ENCODE measurements at places on chromosomes 11 and 22. TPM values are rescaled to one million over a fixed set of nuclear protein-coding genes. Genes with fewer than 3 reads are reported as not detected.

Gene DRICH1
- not detected for total RNA-seq

DNA sequence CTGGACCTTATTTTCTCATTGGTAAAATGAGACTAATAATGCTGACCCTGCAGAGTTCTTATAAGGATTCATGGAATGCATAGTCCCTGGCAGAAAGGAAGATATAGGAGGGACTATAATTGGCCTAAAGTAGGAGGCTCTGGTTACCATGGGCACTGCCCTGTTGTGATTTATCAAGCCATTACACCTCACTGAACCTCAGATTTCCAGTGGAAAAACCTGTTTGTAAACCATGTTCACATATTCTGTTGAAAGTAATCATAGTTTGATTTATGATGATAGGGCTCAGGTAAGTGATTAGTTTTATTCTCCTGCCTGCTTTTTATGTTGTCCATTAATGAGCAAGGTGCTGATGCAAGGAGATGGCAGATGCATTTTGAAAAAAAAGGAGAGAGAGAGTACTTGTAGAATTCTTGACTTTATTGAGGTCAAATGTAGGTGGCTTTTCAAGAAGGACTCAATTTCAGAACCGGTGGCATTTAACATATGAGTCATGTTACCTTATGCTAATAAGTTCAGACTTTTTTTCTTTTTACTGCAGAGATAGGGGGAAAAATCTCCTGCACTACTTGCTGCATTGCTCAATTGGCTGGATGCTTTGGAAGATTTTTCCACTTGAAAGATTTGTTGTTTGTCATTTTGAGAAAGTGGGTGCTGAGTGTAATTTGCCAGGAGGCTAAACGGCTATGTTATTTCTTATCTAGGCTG, 14.6 kb downstream of the NF2 start:
- H3K4me1 ChIP-seq = peaks cover 4% of the 10 kb centered on the region
- H3K27ac ChIP-seq = no peak overlapping the region
- no peak for DNase-seq
- H3K36me3 ChIP-seq = no peaks in the 10 kb centered on the region

GRCh38 chr11:20373147-20373546, 9.6 kb downstream of the HTATIP2 start:
- H3K4me1 ChIP-seq = peaks cover 10% of the 10 kb centered on the region
- H3K27ac ChIP-seq = no peak overlapping the region
- no peak overlapping the region for H3K4me3 ChIP-seq

- no peaks in the 10 kb centered on the region for H3K4me1 ChIP-seq
- H3K27ac ChIP-seq = no peak overlapping the region
- H3K4me3 ChIP-seq = no peak overlapping the region
- H3K36me3 ChIP-seq = no peaks in the 10 kb centered on the region
- no peak for DNase-seq
- no peaks in the 10 kb centered on the region for H3K27me3 ChIP-seq
Observed at GRCh38 chr11:85359859-85360258, 267.3 kb downstream of the DLG2 start.

GRCh38 chr11:65435411-65435931, 12.9 kb downstream of the NEAT1 start:
- H3K4me1 ChIP-seq = peaks cover 55% of the 10 kb centered on the region
- H3K27ac ChIP-seq = no peak overlapping the region
- H3K27me3 ChIP-seq = no peaks in the 10 kb centered on the region
- H3K36me3 ChIP-seq = peaks cover 39% of the 10 kb centered on the region
- no peak for DNase-seq

GRCh38 chr11:20112291-20113148, 47.8 kb downstream of the DBX1 start:
- H3K27me3 ChIP-seq = no peaks in the 10 kb centered on the region
- peak overlapping the region; percentile 42 for H3K4me3 ChIP-seq
- peaks cover 45% of the 10 kb centered on the region for H3K36me3 ChIP-seq
- H3K4me1 ChIP-seq = peaks cover 98% of the 10 kb centered on the region
- peak; percentile 85 for DNase-seq

GRCh38 chr11:2768471-2769408, 68.9 kb upstream of the KCNQ1OT1 start:
- no peaks in the 10 kb centered on the region for H3K36me3 ChIP-seq
- H3K27me3 ChIP-seq = no peaks in the 10 kb centered on the region
- H3K27ac ChIP-seq = no peak overlapping the region
- H3K4me3 ChIP-seq = no peak overlapping the region
- no peaks in the 10 kb centered on the region for H3K4me1 ChIP-seq
- DNase-seq = no peak

GRCh38 chr22:37739611-37740049, 42.8 kb downstream of the TRIOBP start:
- H3K4me1 ChIP-seq = peaks cover 10% of the 10 kb centered on the region
- H3K27me3 ChIP-seq = no peaks in the 10 kb centered on the region
- no peaks in the 10 kb centered on the region for H3K36me3 ChIP-seq
- H3K27ac ChIP-seq = no peak overlapping the region
- DNase-seq = no peak

GRCh38 chr11:109838026-109838425, 255.2 kb upstream of the ZC3H12C start:
- no peaks in the 10 kb centered on the region for H3K36me3 ChIP-seq
- H3K27ac ChIP-seq = no peak overlapping the region
- H3K27me3 ChIP-seq = no peaks in the 10 kb centered on the region
- no peak overlapping the region for H3K4me3 ChIP-seq
- no peaks in the 10 kb centered on the region for H3K4me1 ChIP-seq

- H3K4me3 ChIP-seq = no peak overlapping the region
- no peaks in the 10 kb centered on the region for H3K4me1 ChIP-seq
- no peak overlapping the region for H3K27ac ChIP-seq
- no peak for DNase-seq
Observed at GRCh38 chr22:29172216-29172615, 33.5 kb upstream of the EMID1 start.

DNA sequence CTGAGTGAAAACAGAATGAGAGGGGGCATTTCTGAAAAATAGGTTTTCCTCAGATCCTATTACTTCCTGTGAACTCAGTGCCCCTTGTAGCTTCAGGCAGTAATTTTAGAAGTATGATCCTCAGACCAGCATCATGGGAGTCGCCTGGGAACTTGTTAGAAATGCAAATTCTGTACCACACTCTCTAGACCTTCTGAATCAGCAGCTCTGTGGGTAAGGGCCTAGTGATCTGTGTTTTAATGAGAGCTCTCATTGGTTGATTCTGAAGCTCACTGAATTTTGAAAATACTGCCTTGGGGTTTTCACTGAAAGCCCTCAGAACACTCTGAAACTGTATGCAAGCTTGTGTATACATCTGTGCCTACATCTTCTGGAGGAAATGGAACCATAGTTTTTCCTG, 647.2 kb upstream of the ANO5 start:
- H3K36me3 ChIP-seq = no peaks in the 10 kb centered on the region
- no peaks in the 10 kb centered on the region for H3K27me3 ChIP-seq
- H3K4me3 ChIP-seq = no peak overlapping the region
- no peaks in the 10 kb centered on the region for H3K4me1 ChIP-seq

DNA sequence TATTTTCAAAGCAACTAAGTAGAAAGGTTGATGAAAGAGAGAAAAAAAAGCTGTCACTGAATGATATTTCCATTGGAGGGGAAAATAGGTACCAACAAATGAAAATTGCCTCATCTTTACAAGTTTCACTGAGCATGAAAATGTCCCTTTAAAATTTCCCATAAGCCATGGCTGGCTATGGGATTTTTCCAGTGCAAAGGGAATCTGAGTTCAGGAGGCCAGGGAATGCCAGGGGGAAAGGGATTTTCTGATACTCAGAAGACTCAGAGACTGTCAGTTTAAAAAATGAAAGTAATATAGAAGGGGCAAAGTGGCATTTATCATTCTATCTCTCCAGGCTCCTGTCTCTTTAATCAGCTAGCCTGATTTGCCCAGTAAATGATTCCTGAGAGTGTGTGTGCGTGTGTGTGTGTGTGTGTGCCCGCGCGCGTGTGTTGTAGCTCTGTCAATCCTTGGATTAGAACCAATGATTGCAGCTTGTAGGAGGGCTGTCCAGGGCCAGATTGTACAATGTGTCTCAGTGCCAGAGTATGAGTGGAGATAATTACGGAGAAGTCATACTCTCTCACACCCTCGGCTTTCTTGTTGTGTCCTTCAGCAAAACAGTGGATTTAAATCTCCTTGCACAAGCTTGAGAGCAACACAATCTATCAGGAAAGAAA, at the start of gene NTM:
TSS of gene NTM (plus strand) at position 526 of the 662 bp plus-strand sequence.
- no peak for DNase-seq
- H3K4me1 ChIP-seq = no peaks in the 10 kb centered on the region
- H3K27me3 ChIP-seq = no peaks in the 10 kb centered on the region
- no peaks in the 10 kb centered on the region for H3K36me3 ChIP-seq

Gene CNTN5
- 0.85 TPM for total RNA-seq

Gene KCTD21
- 9.1 TPM for total RNA-seq

GRCh38 chr11:31803813-31804311, 7.3 kb downstream of the PAX6 start:
- peaks cover 84% of the 10 kb centered on the region for H3K27me3 ChIP-seq
- no peaks in the 10 kb centered on the region for H3K36me3 ChIP-seq
- no peak for DNase-seq
- peak overlapping the region; percentile 38 for H3K4me3 ChIP-seq
- H3K27ac ChIP-seq = no peak overlapping the region
- H3K4me1 ChIP-seq = peaks cover 12% of the 10 kb centered on the region

Gene TIMM10
- 19.5 TPM for total RNA-seq

Gene OR51F1
- not detected for total RNA-seq

DNA sequence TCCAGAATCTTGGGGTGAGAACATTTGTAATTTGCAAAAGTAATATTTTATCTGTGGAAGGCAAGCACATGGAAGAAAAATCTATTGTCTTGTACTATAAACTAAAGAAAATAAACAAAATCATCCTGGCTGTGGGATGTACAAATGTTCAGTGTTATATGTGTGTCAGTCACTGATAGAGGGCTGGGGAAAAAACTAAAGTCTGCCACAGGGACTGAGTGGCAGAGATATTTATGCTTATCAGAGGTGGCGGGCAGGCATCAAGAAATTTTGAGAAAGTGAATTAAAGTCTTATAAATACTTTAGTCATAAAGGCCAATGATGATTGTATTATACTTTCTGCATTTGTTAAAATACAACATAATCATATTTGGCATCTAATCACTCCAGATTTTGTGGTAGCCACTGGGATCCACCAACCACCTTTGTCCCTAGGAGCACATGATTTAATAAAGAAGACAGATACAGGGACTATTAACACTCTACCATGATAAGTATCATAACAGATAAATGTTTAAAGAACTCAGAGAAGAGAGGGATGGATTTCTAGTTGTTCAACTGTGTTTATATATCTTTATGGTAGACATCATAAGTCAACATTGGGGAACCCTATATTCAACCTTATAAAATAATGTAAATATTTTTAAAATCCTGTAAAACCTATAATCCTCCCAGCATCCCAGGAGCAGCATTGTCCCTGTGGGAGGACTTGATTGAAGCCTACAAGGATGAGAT, 2.6 kb upstream of the ENDOD1 start:
- H3K27ac ChIP-seq = no peak overlapping the region
- DNase-seq = no peak
- no peak overlapping the region for H3K4me3 ChIP-seq

- H3K36me3 ChIP-seq = no peaks in the 10 kb centered on the region
- no peaks in the 10 kb centered on the region for H3K27me3 ChIP-seq
Observed at GRCh38 chr11:129620237-129621104, 195.2 kb upstream of the TMEM45B start.

DNA sequence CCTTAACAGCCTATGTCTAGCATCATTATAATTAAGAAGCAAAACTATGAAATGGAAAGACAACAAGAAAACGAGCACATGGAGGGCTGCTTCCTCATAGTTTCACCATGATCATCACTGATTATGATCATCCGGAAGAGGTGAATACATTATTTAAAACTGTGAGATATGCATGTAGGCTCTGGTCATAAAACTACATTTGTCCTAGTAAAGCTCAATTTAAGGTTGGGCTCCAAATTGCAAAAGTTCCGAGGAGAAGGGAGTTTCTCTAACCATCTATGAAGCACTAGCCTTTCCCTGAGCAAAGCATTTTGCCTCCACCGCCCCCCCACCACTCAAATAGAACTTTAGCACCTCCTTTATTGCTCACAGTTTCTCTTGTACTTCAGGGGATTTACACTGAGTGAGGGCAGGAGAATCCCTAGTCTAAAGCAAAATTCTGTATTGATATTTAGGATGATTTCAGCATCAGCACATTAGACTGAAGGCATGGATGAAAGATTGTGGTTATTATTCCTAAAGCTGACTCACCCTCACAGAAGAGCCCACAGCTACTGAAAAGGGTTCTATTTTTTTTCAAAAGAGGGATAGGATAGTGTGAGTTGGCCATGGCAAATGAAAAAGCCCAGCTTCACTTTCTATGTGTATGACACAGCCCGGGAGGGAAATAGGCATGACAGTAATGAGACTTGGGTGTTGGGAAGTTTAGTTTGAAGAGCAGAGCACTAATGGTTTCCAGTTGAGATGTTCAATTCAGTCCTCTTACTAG, 203.4 kb downstream of the CADM1 start:
- H3K4me3 ChIP-seq = no peak overlapping the region
- no peaks in the 10 kb centered on the region for H3K27me3 ChIP-seq
- no peaks in the 10 kb centered on the region for H3K4me1 ChIP-seq

Gene KCNJ1
- 1.1 TPM for total RNA-seq

DNA sequence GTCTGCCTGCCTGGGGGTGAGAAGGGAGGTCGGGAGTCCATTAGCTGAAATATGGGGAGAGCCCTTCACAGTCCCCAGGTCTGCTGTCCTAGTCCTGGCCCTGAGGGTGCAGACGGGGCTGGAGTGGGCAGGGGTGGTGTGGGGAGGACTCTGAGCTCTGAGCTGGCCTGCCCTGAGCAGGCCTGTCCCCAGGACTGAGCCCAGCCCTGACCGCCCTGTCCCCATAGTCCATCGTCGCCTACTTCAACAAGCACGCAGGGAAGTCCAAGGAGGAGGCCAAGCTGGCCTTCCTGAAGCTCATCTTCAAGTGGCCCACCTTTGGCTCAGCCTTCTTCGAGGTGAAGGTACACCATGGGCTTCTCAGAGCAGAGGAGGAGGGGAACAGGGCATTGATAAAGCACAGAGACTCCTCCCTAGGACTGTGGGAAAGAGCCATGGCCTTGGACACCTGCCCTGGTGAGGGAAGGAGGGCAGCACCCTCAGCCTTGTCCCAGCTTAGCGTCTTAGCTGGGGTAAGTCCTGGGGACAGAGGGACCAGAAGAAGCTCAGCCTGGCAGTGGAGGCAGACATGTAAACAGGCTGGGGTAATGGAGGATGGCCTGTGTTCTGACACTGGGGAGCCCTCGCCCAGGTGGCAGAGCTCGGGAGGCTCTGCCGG, 83.7 kb downstream of the MYO7A start:
- no peaks in the 10 kb centered on the region for H3K4me1 ChIP-seq
- no peaks in the 10 kb centered on the region for H3K27me3 ChIP-seq
- no peak for DNase-seq
- no peaks in the 10 kb centered on the region for H3K36me3 ChIP-seq

- peaks cover 13% of the 10 kb centered on the region for H3K4me1 ChIP-seq
- no peaks in the 10 kb centered on the region for H3K27me3 ChIP-seq
- peaks cover 26% of the 10 kb centered on the region for H3K36me3 ChIP-seq
- DNase-seq = no peak
- H3K27ac ChIP-seq = no peak overlapping the region
Observed at GRCh38 chr11:69666752-69667536, 8.2 kb downstream of the LTO1 start.

GRCh38 chr11:76806608-76807205, 23.6 kb downstream of the TSKU start:
- H3K27me3 ChIP-seq = no peaks in the 10 kb centered on the region
- H3K4me1 ChIP-seq = peaks cover 23% of the 10 kb centered on the region
- no peaks in the 10 kb centered on the region for H3K36me3 ChIP-seq
- H3K4me3 ChIP-seq = no peak overlapping the region
- no peak for DNase-seq

Gene GALNT18
- 57.8 TPM for total RNA-seq

Gene CRYAB
- 387 TPM for total RNA-seq

Gene ANAPC15
- total RNA-seq = 9.8 TPM

Gene MMP1
- total RNA-seq = not detected

Gene PTPRCAP
- 4.0 TPM for total RNA-seq

Data from thoracic aorta (tissue), 2 donors.